ENCODE measurements at places on chromosomes 5 and 9.

DNA sequence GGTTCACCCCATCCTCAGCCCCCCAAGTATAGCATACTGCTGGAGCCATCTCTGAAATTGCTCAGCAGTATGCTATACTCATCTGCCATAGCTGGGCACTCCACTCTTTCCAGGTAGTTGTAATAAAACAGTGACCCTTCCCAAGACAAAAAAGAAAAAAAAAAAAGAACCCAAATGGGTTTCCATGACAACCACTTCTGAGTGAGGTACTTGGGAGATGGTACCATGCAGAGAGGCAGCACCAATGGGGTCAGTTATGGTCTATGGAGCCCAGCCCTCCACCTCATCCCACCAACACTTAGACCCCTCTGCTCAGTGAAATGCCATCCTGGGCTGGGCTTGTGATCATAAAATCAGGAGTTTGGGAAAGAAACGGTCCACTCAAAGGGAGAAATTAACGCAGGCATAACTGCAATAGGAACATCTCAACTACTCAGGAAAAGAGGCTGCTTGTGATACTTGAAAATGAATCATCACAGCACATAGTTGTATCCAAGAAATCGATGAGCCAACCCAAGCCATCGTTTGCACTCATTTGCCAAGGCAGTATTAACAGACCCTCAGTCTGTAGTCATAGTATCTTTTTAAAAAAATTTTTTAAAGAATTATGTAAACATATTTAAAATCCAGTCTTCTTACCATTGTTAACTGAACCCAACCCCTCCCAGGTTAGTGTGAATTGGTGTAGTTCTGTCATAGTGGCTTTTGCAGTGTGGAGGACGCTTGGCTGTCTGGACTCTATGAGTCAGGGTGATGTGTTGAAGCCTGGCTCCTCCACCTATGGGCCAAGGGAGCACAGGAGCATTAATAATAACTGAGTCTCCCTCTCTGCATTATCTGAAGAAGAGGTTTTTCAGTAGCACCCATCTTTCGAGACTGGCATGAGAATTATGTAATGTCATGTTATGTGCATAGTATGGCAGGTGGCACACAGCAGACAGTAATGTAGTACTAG lies 402.7 kb downstream of the SPOCK1 start:
- DNase-seq, result no peak

DNA sequence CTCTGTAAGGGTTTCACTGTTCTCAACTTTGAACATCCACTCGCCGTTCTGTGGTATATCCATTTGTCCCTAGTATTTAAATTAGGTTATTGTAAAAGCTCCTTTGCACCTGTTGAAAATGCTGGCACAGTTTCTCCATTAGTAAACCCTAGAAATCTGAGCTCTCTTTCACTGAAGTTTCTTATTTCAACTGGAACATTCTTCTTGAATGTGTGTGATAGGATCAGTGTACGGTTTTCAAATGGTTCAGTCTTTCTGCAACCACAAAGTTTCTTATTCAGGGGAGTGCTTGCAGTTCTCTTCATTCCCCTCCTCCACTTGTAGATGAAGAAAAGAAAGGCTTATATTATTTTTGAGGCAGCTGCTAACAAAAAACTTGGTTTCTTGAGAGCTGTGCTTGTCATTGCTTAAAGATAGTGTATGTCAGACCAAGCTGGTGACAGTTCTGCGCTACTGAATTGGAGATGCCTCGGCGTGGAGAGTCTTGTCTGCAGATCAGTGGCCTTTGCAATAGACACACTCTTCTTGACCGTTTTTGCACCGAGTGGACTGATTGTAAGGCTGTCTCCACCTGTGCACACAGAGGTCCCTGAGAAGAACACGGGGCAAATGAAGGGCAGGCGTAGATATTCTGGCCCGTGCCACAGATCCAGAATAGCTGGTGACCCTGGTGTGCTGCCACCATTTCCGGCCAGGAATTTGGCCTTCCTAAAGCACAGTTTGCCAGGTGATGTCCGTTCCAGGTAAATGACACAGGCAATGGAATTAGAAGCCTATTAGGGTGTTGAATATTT lies 102.2 kb downstream of the TRIO start:
- DNase-seq, result no peak

DNA sequence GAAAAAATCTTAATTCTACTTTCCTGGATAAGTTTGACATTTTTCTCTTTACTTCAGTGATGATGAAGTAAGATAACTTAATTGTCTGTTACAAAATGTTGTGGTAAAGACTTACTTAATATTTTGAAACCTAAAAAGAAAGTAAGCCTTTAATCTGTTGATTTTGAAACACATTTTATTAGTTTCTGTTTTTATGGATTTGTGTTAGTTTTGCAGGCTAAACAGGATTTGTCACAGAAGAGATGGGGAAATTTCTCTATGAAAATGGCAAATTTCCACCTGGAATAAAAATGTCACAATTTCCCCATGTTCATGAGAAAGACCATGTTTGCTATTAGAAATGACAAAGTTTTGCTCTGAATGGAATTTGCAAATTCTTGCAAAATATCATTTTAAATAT lies 237.1 kb downstream of the RFX3 start:
- no peak for DNase-seq

DNA sequence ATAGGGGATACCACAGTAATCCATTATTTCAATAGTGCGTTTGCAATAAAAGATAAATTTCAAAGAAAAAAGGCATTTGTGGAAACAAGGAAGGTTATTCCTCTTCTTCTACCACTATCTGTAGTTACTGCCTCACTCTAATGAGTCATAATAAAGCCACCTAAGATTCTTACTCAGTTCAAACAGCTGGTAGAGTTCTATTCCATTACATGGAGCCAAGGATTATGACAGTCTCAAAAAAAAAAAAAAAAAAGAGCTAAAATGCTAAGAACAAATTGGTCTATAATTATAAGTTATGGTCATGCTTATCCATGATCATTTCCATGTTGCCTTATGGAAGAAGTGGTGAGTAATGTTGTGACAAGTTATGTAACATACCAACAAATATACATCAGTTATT lies 46.3 kb downstream of the DENND1A start:
- DNase-seq, result no peak

- no peak for DNase-seq
Measured at GRCh38 chr9:5419987-5420386, 17.7 kb downstream of the PLGRKT start.

DNA sequence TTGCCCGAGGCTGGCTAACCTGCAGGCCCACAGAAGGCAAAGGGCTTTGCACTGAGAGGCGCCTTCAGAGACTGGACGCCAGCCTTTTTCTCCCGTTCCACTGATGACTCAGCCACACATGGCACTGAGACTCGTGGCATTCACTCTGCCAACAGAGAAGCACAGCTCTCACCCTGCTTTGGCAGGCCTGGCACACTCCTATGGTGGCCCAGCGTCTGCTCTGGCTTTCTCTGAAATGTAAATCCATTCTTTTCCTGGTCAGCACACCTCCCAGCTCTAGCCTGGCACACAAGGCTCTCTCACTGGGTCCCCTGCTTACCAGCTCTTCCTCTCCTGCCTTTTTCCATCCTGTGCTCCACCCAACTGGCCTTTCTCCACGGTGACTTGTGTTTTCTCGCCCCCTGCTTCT lies 5.9 kb upstream of the MELK start:
- DNase-seq, result no peak

DNA sequence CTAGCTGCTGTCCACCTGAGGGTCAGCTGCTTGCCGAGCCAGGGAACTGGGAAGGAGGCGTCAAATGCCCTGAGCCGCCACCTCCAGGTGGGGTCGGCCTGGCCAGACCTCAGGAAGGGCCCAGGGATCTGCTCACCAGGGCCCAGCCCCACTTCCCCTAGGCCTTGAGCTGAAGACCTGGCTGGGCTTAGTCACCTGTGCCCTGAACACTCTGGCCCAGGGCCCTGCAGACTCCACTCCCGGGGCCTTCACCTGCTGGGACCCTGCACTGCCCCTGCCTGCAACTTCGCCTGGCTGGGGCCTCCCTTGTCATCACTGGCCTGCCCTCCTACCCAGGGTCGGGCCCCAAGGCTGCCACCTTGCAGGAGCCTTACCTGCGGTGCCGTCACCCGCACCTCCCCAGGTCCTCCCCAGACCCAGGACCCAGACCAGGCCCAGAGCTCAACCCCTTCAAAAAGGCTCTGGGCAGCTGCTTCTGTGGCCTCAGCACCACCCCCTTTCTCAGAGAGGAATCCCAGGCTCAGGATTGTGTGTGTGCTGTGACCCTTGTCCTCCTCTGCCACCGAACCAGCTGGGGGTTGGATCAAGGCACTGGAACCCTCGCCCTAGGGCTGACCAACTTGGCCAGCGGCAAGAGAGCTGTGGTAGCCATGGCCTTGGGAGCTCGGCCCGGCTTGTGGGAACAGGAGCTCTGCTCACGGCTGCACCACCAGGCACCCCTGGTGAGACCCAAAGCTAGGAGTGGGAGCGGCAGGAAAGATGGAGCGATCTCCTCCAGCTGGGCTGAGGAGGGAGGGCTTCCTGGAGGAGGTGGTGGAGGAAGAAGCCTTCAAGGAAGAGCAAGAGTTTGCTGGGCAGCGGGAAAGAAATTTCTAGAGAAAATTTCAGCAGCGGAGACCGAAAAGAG lies 1.2 kb upstream of the NELFB start:
- DNase-seq, result no peak

GRCh38 chr5:10036136-10036815 lies 213.4 kb downstream of the ATPSCKMT start:
- no peak for DNase-seq

DNA sequence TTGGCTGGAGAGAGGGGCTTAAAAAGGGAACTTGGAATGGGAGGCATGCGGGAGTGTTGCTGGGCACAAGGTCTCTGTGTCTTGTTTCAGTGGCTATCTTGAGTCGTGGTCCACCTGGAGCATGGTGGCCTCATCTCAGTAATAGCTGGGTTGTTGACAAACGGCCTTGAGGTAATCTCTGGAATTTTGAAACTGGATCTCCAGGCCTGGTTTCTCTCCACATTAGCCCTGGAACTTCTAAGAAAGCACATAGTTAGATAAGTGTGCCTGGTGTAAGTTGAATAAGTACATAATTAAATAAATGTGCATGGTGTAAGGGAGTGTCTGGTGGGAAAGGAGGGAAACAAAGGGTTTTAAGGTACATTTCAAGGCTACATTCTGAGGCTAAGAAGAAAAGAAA lies 62.2 kb downstream of the INIP start:
- no peak for DNase-seq
